Stimulated activated CD8-positive, alpha-beta memory T cell treated with anti-CD3 and anti-CD28 coated beads, Interleukin-7, amount 100 ng/mL, for 1 hour (primary cell): ENCODE measurements at places on chromosomes 1 and 21.

GRCh38 chr1:30425046-30425445, 298.3 kb downstream of the MATN1 start:
- DNase-seq: no peak

DNA sequence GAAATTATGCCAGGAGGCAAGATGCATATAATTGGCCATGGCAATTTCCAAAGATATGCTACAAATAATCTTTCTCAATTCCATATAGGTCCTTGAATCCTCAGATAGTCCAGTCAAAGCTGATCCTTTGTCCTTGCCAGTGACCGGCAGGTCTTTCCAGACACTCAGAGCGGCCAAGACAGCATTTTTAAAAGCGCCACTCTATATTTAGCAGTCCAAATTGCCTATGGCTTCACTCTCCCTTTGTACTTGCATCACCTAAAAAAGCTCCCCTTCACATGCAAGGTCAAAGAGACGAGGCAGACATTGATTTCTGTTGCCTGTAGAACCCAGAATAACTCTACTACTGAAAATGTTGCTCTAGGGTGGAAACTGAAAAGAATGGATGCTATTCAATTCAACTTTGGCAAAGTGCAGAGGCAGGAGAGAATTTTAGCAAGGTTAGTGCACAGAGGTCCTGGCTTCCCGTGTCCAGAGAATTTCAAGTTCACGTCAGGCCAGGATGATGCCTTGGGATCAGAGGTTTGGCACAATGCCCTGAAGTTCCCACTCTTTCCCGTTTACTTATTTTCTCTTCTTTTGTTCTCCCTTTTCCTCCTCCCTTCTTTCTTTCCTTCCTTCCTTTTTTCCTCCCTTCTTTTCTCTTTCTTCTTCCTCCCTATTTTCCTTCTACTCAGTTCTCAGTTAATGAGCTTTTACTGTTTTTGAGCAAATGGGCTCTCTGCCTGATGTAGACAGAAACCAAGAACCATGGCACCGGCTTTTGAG, 108.5 kb downstream of the KCNK1 start:
- DNase-seq: no peak

GRCh38 chr1:61936839-61937238, 194.6 kb downstream of the PATJ start:
- DNase-seq: no peak

- DNase-seq: no peak
These were observed 572.0 kb downstream of the PTPRU start for GRCh38 chr1:29808141-29808995.

GRCh38 chr21:41008974-41009373, 159.0 kb upstream of the BACE2 start:
- no peak for DNase-seq

- DNase-seq: no peak
These were observed 164.7 kb downstream of the RUNX1 start for GRCh38 chr21:34884346-34884929.

GRCh38 chr1:116164150-116164549, 53.0 kb downstream of the MAB21L3 start:
- no peak for DNase-seq
